ENCODE measurements at places on chromosomes 4 and X.
A peak's percentile ranks its signal among the peaks of the same experiment; 100 is the strongest.

- no peak for DNase-seq
These were observed 18.7 kb downstream of the RNF4 start for GRCh38 chr4:2487632-2488031.

- DNase-seq: no peak
These were observed 24.5 kb upstream of the NEXMIF start for GRCh38 chrX:74949717-74950116.

- DNase-seq: peak; percentile 23
These were observed 1473.4 kb downstream of the RPA4 start for GRCh38 chrX:98357146-98357545.

DNA sequence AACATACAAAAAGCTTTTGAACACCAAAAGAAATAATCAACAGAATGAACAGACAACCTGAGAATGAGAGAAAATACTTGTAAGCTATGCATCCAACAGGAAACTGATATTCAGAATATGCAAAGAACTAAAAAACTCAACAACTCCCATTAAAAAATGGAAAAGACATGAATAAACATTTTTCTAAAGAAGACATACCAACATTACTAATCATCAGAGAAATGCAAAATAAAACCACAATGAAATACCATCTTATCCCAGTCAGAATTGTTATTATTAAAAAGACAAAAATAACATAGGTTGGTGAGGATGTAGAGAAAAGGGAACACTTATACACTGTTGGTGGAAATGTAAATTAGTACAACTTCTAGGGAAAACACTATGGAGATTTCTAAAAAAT lies 1161.9 kb downstream of the PCDH19 start:
- DNase-seq: no peak

DNA sequence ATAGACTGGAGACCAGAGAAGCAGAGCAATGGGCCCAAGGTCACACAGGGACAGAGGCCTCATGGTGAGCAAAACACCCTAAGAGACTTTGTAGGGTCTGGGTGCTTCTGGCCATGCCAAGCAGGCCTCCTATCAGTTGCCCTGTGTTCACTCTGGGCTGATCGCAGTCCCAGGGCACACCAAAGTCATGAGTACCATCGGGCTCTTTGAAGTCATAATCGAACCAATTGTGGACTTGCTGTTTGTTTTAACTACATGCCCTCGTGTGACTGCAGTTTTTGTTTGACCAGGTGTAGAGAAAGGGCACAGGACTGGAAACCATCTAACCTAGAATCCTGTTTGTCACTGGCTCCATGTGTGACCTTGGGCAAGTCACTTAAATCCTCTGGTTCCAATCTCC lies 172.5 kb upstream of the CPEB2 start:
- no peak for DNase-seq

DNA sequence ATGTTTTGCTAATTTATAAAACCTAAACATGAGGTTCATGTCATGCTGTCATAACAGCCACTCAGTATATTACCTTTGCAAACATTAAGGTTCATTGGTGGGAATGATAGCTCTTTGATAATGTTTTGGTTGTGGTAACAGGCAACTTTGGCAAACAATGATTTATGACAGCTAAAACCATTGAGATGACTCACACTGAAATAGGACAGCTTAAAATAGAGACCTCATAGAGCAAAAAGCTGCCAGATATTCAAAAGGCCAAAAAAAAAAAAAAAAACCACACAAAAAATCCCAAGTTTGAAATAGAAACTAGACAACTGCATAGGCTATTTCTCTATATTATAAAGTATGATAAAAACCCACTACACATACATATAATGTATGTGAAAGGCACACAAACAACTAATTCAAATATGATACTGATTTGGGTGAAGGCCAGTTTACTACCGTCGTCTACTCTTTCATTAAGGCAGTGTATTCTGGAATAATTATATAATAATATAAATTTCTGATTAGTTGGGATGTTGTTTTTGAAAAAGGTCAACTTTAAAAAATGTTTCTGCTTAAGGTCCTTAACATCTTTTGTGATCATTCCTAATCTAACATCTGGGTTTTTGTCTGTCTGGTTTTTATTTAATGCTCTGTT lies 646.0 kb upstream of the PITX2 start:
- DNase-seq: no peak

GRCh38 chrX:12494400-12495138 lies 296.6 kb upstream of the PRPS2 start:
- no peak for DNase-seq

GRCh38 chr4:149223659-149224058 lies 592.0 kb downstream of the IQCM start:
- no peak for DNase-seq

- peak; percentile 21 for DNase-seq
These were observed 74.8 kb downstream of the IL15 start for GRCh38 chr4:141711211-141711610.

GRCh38 chr4:2332201-2332975 lies 70.5 kb upstream of the MXD4 start:
- DNase-seq: no peak

- DNase-seq: peak; percentile 42
These were observed 1.2 kb downstream of the CTPS2 start for GRCh38 chrX:16711219-16711811.

DNA sequence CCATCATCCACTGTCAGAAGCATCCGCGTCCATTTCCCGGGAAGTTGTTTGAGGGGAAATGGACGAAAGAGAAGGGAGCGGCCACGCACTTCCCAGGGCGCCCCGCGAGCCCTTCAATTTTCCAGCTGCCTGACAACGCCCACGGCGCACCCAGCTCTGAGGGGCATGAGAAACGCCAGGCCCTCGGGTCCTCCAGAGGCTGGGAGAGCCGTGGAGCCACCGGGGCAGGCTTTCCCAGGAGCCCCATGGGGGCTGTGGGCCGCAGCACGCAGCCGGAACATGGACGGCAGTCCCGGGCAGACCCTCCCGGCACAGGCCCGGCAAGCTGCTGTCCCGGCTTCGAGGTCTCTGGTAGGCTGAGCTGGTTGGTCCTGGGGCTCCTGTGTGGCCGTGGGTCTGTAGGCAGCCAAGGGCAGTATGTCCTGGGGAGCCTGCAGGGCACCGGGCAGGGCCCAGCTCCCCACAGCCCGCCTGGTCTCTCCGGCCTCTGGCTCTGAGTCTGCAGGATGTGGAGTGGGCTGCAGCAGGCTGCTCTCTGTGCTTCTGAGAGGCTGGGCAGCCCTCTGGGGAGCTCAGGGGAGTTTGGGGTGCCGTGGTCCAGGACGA lies 115.2 kb downstream of the FAM53A start:
- no peak for DNase-seq

DNA sequence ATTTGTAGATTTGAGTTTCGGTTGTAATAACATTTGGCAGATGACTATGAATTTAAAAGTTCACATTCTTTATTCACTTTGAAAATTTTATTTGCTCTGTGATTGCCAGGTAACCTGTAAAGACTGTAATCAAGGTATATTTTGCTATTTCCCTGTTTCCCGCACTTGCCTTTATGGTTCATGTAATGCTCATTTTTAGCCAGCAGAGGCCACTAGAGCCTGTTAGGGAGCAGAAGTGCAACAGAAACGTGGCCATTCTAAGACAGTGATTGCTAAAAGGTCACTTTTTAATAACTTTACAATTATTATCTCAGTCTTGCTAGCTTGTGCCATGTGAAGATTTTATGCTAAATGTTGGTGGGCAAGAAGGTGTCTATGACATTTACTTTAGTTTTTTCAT lies 12.4 kb downstream of the YIPF6 start:
- DNase-seq: peak; percentile 45

DNA sequence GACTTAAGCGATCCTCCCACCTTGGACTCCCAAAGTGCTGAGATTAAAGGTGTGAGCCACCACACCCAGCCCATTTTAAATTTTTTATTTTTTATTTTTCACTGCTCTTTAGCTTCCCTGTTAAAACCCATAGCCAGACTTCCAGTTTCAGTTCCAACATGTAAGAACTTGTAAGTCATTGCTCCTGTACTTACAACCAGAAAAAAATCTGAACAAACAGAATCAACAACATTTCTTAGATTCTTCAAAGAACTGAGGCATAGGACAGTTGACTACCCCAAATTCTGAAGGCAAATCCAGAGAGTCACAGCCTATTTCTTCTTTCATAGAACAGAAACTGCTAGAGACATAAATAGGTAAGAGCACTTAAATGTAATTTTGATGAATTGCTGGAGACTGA lies 8.1 kb downstream of the GPRASP3 start:
- DNase-seq: no peak

DNA sequence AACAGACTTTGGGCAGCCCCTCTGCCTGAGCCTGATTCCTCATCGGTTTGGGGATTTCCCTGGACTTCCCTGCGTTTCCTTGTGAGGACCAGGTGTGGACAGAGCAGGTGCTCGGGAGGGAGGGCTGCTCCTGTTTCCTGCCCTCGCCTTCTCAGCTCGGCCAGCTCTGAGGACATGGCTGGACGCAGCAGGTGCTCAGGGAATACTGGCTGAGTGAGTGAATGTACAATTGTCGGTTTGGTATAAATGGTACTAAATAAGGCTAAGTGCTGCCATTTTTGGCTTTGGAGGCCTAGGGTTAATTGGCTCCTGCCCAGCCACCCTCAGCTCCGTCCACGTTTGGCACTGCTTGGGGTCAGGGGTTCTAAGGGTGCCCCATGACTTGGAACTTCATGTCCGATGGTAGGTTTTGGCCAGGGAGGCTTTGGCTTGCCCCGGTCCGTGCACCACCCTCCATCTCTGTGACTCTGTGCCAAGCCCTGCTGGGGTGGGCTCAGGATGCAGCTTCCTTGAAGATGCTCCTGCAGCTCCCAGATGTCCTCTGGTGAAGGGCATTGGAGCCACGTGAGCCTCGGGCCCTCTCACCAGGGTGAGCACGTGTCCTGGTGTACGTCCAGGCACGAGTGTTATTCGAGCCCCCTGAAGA lies 45.0 kb upstream of the NKX1-1 start:
- no peak for DNase-seq

- no peak for DNase-seq
These were observed 169.7 kb downstream of the RAP1GDS1 start for GRCh38 chr4:98430708-98431403.

DNA sequence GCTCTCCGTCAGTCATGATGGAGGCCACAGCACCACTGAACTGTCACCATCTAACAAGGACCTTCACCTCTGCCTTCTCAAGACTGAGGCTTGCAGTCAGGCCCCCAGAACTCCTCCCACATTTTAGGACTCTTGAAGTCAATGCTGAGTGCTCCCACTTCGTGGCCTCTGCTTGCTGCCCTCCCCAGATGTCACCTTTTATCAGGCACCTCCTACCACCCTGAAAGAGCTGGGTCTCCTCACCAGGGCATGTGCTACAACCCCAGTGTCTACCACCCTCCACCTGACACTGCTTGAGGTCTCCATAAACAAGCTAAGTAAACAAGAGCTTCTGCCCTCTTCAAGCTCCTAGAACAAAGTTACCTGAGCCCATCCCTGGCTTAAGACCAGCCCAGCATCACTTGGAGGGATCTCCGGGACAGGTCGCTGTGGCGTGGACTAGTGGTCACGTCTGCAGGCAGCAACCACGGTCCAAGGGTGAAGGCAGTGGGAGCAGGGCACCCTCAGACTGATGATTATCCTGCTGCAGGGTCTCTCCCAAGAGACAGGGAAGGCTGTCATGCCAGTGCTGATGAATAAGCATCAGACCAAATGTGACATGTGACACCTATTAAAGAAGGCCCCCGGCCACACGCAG lies 7.7 kb upstream of the FAM53A start:
- DNase-seq: no peak

GRCh38 chrX:29775890-29776289 lies 439.5 kb upstream of the MAGEB2 start:
- no peak for DNase-seq

GRCh38 chr4:8850830-8851188 lies 20.8 kb downstream of the HMX1 start:
- no peak for DNase-seq

- no peak for DNase-seq
These were observed 29.7 kb downstream of the PDHA1 start for GRCh38 chrX:19373351-19373891.

GRCh38 chr4:174496631-174497432 lies 25.5 kb downstream of the HPGD start:
- DNase-seq: peak; percentile 93

DNA sequence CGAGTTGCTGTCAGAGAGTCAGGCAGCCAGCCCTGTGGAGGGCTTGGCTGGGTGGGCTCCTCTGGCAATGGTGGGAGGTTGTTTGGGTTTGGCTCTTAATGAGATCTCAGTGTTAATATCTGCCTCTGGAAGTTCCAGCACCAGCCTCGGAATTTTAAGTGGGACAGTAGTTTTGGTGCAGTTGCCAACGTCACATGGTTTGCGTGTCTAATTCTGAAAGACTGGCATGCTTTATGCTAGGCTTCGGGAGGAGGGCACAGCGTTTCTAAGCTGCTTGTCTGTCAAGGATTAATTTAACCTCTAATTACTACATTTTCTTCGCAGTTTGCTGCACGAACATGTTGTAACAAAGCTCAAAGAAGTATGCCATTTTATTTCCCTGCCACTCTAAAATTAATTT lies 9.2 kb downstream of the MAMLD1 start:
- no peak for DNase-seq

DNA sequence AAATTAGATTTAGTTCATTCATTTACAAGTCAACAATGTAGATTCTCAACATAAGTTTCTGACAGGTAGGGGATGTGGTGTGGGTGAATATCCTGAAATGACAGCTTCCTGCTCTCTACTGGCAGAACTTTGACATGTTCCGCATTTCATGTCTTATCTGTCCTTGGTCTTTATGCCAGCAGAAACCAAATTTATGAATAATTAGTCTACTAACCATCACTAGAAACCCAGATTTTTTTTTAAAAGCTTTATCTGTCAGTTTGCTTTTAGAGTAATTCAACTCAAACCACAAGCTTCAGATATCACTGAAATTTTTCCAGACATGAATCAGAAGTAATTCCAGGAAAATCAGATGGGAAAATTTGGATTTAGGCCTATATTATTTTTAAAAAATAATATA lies 17.9 kb downstream of the COQ2 start:
- no peak for DNase-seq

- DNase-seq: no peak
These were observed 32.1 kb downstream of the IRF2 start for GRCh38 chr4:184442314-184442635.

GRCh38 chrX:49270249-49270921 lies 792 bp downstream of the PPP1R3F start:
- DNase-seq: no peak

DNA sequence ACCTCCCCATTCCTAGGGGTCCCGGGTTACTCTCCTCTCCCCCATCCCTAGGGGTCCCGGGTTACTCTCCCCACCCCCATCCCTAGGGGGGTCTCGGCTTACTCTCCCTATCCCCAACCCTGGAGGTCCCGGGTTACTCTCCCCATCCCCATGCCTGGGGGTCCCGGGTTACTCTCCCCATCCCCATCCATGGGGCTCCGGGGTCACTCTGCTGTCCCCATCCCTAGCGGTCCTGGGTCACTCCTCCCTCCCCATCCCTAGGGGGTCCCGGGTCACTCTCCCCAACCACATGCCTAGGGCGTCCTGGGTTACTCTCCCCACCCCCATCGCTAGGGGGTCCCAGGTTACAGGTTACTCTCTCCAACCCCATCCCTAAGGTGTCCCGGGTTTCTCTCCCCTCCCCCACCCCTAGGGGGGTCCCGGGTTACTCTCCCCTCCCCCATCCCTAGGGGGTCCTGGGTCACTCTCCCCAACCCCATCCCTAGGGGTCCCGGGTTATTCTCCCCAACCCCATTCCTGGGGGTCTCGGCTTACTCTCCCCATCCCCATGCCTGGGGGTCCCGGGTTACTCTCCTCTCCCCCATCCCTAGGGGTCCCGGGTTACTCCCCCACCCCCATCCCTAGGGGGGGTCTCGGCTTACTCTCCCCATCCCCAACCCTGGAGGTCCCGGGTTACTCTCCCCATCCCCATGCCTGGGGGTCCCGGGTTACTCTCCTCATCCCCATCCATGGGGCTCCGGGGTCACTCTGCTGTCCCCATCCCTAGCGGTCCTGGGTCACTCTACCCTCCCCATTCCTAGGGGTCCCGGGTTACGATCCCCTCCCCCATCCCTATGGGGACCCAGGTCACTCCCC lies 821 bp downstream of the ASMTL start:
- no peak for DNase-seq
